Stimulated activated CD8-positive, alpha-beta memory T cell treated with anti-CD3 and anti-CD28 coated beads, Interleukin-7, amount 100 ng/mL, for 1 hour (primary cell): ENCODE measurements at places on chromosomes 5 and 9.

DNA sequence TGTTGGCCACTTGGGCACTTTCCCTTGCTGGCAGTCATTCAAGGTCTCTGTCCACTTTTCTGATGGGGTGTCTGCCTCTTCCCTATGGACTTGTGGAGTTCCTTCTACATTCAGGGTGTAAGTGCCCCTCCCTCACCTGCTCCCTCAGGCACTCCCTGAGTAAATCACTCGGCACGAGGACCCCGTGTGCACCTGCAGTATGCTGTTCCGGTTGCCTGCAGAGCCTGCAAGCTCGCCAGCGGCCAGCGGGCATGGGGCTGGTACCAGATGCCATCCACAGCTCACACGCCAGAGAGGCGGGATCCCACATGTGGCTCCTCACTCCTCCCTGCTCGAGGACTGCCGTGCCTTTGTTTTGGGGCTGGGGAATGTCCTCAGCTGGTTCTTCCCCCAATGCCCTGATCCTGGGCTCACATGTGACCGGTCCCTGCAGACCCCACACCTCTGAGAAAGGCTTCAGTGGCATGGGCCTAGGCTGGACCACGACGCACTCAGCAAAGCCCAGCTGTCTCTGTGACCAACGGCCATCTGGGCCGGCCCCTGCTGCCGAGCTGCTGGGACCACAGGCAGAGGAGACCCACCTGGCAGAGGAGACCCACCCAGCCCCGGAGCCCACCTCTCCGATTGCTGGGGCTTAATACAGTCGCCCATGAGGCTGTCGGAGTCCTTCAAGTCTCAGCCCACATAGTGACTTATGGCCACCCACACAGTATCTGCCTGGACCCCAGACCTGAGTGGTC is 46.1 kb upstream of the CLPTM1L start:
- no peak for DNase-seq

DNA sequence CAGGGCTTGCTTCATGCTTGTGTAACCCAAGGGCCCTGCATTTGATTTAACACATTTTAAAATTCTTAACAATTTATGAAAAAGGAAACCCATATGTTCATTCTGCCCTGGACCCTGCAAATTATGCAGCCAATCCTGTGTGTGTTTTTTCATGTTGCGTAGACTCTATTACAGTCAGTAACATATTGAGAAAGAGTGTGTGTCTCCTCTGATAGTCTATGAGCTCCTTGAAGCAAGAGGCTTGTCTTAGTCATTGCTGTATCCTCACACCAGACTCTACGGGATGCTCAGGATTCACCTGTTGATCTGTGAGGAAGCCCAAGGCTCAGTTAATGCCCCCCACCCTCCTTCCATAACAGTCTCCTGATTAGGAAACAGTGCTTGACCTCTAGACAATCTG is 177.3 kb upstream of the DMAC1 start:
- DNase-seq: no peak

DNA sequence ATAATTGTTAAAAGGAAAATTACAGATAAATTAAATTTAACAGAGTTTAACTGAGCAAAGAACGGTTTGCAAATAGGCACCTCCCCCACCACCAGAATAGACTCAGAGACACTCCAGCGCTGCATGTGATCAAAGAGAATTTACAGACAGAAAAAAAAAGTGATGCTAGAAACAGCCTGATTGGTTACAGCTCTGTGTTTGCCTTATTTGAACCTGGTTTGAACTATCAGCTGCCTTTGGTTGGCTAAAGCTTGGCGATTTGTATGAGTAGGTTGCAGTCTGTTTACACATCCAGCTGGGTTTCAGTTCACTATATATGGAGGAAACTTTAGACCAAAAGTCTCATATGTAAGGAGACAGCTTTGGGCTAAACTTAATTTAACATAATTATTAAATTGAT is 249.1 kb downstream of the ENC1 start:
- no peak for DNase-seq

- DNase-seq: no peak
These were observed 95.8 kb downstream of the PLCXD3 start for GRCh38 chr5:41414598-41414997.

DNA sequence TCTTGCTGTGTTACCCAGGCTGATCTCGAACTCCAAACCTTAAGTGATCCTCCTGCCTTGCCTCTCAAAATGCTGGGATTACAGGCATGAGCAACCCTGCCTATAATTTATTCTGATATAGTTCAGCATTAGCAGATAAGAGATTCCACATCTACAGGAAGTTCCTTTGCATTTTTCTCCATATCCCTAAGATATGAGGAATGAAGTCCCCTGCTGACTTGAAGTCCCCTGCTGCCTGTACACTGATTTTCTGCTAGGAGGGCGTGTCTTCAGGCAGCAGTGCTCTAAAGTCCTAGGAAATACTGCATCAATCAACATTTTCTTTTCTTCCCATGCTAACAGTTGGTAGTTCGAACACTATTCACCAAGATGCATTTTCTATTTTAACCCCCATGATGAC is 105.8 kb downstream of the ARHGAP26 start:
- DNase-seq: no peak

- DNase-seq: no peak
These were observed 271.9 kb downstream of the NSG2 start for GRCh38 chr5:174317256-174317894.

DNA sequence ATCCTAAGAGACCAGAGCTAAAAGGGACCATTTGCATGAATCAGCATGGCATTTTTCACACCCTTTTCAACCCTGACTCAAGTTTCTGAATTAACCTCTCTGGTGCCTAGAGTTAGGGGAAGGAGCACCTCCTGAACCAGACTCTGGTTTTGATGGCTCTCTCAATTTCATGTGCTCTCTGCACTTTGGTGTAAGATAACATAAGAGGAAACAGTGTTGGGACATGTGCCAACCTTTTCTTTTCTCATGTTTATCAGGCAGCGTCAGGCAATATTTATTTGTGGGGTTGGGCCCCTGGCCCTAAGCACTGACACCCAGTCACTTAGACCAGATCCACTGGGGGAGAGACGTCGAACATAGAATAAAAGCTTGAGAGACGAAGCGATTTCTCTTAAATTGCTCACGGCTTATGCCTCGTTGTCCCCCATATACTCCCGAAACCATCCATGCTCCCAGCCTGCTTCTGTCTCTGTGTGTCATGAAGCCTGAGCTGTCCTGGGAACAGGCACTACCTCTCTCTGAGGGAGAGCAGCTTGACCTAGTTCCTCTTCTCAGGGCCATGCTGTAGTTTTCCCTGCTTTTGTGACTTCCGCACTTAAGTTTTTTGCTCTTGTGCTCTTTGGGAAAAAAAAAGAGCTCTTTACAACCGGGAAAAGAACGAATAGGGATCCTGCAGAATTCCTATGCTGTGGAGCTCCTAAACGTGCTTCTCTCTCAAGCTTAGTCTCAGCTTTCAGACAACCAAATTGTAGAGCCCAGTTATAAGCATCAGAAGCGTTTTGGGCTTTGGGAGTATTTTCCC is 195.7 kb downstream of the NR3C1 start:
- DNase-seq: no peak

DNA sequence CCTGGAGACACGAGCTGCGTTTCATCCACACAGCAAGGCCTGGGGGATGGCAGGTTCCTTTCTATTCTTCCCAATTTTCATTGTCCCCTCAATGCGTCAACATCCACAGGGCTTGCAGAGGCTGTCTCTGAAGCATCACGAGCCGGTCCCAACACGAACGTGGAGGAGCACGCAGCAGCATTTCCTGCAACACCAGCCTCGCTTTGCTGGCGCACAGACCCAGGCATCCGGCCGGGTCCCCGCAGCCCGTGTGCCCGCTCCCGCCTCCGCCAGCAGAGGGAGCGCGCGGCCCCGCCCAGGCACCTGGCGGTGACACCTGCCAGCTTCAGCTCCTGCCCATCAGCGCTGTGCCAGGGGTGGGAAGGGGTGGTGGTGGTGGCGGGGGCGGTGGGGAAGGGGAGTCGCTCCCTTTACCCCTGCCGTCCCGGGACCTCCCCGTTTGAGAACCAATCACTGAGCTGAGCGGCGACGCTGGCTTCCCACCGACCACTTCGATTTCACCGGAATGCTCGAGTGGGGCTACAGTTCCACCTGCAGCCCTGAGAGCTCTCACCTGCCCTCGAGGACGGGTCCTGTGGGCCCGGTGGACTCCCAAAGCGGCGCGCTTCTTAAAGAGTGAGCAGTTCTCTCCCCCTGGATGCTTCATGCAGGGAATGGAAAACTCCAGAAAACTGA is 464.5 kb downstream of the ICE1 start:
- no peak for DNase-seq

- DNase-seq: no peak
These were observed 40.1 kb upstream of the INSYN2B start for GRCh38 chr5:170020423-170020822.

- DNase-seq: no peak
These were observed 78.4 kb upstream of the TMEM252 start for GRCh38 chr9:68619072-68619471.
